A549 treated with CpdA at 1 μM for 4 hours (cell line): ENCODE measurements at places on chromosomes 6 and 20. TPM values are rescaled to one million over a fixed set of nuclear protein-coding genes. Genes with fewer than 3 reads are reported as not detected.

The RPS6KA2 gene
- 0.05 to 0.34 TPM (median 0.21 TPM) in 5 replicates for total RNA-seq

The RUNX2 gene
- 0.81 to 1.2 TPM (median 1.0 TPM) in 5 replicates for total RNA-seq

The ID4 gene
- 1.2 to 2.6 TPM (median 2.1 TPM) in 5 replicates for total RNA-seq

The MOG gene
- total RNA-seq: not detected in 5 replicates

The LCA5 gene
- total RNA-seq: 0.58 to 1.5 TPM (median 0.90 TPM) in 5 replicates

The PACRG gene
- total RNA-seq: 0.22 to 0.81 TPM in 2 of 5 replicates, not detected in the others

The RFX6 gene
- total RNA-seq: not detected in 5 replicates

The MAN1A1 gene
- total RNA-seq: 0.02 to 0.14 TPM (median 0.06 TPM) in 4 of 5 replicates, not detected in the other

The MRPS18B gene
- 72.7 to 109 TPM (median 74.8 TPM) in 5 replicates for total RNA-seq
